Activated CD4-positive, alpha-beta T cell treated with anti-CD3 and anti-CD28 coated beads, Interleukin-2, amount 50 U/mL, for 48 hours (primary cell): ENCODE measurements at places on chromosomes 16 and 17.

GRCh38 chr16:49980166-49980565, 44.9 kb upstream of the CNEP1R1 start:
- DNase-seq: no peak

- DNase-seq: no peak
Observed at GRCh38 chr16:28491230-28491969, 474 bp downstream of the CLN3 start.

DNA sequence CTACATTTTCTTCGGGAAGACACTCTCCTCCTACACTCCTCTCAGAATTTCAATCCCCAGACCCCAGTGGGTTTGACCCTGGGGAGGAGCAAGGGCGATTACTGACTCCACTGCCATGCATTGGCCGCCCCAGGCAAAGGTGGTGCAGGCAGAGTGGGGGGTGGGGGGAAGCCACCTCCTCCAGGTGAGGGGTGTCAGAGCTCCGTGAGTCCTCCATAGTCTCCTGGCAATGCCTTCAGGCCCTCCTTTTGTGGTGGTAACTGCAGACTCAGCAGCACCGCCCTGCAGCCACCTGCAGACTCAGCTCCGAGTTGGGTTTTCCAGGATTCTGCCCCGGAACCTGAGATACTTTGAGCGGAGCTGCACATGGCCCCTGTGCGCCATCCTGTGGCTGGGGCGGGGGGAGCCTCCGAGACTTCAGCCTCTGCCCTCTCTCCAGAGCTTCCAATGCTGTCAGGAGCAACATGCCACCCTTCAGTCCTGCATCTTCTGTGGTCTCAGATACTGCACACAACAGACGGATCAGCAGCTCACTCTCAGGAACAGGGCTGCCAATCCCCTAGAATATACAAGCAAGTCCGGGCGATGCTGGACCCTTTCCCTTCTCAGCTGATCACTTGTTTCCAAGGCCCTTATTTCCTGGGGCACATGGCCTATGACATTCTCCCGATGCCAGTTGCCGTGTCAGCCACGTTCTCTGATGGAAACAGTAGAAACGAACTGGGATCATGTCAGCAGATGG, 2.4 kb upstream of the SLC47A2 start:
- no peak for DNase-seq

DNA sequence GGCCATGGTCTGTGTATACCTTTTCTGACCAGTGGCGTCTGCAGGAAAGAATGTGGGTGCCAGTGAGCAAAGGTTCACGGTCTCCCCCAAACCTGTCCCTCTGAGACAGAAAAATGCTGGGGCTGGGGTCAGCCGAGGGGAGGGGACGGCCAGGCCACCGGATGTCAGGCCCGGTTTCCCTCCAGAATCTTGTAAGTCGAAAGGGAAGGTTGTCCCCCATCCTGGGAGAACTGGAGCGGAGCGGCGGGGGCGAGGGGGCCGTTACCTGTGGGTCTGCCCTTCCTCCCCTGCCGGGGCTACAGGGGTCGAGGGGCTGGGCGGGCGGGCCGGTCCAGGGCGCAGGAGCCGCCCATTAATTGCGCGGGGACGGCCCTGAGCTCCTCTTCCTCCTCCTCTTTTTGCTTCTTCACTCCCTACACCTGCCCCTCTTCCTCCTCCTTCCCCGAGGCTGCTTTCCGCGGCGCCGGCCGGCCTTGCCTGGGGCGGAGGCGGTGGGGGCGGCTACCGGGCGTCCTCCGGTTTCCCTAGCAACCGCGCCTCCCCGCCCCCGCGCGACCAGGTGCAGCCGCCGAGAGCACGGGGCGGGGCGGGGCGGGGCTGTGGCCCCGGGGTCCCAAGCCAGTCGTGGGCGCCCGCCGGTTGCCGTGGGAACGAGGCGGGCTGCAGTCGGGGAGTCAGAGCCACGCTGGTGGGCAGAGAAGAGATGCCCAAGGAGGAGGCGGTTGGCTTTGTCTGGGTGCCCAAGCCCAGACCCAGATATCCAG, at the start of gene MARCHF10:
Gene MARCHF10, minus strand, starts transcription at position 503 of the 764 bp plus-strand sequence. CDS start 6,579 bp downstream, outside the sequence.
- DNase-seq: peak; percentile 27

- peak; percentile 55 for DNase-seq
Observed at GRCh38 chr16:49463529-49463928, 89.9 kb downstream of the C16orf78 start.

- DNase-seq: no peak
Observed at GRCh38 chr17:82838386-82839063, 1.3 kb downstream of the ZNF750 start.

DNA sequence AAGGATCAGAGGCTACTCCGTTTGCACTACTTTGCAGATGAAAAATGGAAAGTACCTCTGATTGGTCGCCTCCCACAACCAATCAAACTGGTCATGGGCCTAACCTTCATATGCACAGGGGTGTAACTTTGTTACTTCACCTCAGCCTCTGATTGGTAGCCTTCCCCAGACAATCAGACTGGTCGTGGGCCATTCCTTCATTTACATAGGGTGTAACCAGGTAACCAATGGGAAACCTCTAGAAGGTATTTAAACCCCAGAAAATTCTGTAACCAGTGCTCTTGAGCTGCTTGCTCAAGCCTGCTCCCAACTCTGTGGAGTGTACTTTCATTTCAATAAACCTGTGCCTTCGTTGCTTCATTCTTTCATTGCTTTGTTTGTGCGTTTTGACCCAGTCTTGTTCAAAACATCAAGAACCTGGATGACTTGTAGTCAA, 39.2 kb upstream of the USP22 start:
- DNase-seq: no peak

DNA sequence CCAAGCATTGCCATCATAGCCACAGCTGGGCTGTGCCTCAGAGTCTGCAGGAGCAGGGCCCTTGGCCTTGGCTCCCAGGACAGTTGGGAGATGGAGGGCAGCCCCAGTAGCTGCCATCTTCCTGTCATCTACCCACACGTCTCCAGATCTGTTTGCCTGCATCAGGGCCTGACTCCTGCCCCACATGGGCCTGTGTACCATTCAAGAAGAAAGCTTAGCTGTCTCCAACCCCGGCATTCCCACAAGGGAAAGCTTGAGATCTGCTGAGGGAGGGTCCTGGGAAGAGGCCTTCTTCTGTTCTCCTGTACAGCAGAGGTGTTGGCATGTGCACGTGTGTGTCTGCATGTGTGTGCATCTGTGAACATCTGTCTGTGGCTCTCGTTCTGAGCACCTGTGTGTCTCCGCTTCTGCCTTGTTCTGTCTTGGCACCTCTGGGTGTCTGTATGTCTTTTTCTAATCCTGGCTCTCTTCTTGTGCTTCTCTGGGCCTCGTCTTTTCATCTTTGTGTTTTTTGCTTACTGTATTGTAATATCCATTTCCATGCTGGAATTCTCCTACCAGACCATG, 122.2 kb downstream of the MRM1 start:
- DNase-seq: no peak

GRCh38 chr17:49564638-49565037, 11.0 kb upstream of the NXPH3 start:
- DNase-seq: no peak

- no peak for DNase-seq
Observed at GRCh38 chr17:68498479-68499326, 13.5 kb upstream of the PRKAR1A start.

- DNase-seq: no peak
Observed at GRCh38 chr16:57118461-57119084, 26.2 kb downstream of the CPNE2 start.

GRCh38 chr16:77304877-77305276, 105.7 kb downstream of the SYCE1L start:
- DNase-seq: no peak

DNA sequence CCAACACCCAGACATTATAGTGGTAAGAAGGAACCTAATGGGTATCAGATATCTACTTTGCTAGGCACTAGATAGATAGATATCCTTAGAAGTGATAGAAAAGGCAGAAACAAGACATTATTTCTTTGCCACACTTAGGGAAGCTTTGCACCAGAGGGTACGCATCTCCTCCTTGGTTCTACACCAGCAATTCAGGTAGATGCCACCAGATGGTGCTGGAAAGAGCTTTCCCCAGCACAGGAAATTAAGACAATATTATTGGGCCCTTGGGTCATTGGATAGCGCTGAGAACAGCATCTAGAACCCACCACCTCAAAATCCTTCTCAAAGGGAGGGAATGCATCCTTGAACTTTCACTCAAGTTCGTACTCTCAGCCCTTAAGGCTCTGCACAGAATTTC, 173.8 kb upstream of the CCL2 start:
- DNase-seq: no peak

DNA sequence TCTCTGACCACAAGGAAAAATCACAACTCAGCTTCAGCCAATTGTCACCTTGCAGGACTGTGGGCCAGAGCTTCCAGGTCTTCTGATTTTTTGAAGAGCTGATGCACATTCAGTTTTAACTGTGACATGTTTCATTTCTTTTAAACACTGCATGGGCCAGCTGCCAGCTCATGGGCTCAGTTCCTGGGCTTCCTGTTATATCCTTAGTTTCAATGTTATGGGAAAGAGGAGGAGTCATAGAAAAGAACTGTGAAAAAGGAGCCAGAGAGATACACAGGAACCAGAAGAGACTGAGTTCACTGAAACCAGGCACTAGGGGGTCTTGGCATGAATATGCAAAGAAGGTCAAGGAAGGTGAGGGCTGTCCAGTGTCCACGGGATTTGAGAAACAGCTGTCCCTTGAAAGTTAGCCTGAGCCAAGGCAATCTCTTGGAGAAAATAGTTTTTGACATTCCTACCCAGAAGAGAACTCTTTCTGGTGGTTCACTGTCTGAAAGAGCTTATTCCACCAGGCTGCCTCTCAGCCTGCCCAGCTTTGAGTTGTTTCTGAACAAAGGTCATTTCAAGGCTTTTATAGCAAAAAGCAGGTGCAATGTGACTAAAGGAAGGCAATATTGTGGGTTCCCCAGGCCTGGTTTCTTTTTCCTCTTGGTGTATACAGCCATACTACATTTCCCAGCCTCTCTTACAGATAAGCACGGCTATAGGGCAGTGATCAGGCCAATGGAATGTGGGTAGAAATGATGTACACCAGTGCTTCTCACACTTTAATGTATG, 10.5 kb downstream of the PDILT start:
- no peak for DNase-seq

GRCh38 chr16:23842137-23842600, 6.4 kb downstream of the PRKCB start:
- DNase-seq: peak; percentile 43

DNA sequence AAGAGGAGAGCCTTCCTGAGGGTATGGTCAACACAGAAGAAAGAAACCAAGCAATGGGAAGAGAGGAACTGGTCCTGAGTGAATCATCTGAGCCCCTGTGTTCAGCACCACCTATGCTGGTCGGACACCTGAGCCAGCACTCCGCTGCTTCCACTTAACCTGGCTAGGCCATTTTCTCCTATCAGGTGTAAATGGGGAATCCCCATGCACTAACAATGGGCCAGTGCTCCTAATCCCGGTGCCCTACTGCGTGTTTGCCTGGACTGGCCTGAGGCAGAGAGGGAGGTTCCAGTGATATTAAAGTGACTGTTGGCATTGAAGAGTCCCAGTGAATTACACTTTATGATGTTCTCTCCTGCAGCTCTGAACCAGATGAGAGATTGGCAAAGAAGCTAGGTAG, 34.4 kb upstream of the XYLT2 start:
- no peak for DNase-seq

DNA sequence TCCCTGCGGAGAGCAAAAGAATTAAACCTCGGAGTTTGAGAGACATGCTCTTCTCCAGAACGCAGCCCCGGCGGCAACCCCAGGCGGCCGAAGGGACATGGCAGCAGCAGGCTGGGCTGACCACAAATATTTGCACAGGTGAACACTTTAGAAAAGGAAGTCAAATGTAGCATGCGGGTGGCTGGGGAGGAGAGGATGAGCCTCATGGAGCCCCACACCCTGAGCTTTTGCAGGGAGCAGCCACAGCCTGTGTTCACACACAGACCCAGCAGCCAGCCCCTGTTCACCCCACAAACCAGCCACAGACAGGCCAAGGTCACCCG, 17.8 kb downstream of the HS3ST6 start:
- no peak for DNase-seq

DNA sequence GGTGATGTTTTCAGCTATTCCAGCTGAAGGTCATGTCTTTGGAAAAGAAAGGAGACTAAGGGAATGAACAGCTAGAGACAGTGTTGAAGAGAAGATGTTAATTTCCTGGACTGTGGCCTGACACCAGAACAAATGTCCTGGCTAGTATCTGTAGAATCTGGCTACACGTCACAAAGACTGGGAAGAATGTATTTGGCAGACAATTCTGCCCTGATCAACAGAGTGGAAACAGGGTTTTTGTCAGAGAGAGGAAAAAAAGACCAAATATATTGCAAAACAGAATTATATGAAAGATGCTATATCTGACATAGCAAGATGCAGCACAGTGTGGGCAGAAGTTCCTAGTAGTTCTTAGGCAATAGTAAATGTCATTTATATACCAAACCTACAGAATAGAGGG, 17.0 kb upstream of the ANKFN1 start:
- no peak for DNase-seq

DNA sequence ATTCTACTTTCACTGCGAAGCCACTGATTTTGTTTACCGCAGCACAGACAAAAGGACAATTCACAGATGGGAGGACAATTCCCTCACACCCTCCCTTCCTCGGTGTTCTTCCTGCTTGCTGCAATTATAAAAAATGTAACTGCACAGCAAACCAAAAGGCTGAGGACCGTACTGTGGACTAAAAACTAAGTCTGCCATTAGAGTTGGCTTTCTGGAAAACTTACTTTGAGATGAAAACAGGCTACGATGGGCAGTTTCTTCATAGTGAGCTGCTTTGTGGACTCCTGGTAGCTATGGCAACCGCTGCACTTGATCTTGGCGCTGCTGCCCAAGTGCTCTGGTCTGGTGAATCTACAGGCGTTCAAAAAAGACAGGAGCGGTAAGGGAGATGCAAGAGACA, 35.2 kb downstream of the USP22 start:
- no peak for DNase-seq

GRCh38 chr16:80466024-80466987, 74.5 kb upstream of the DYNLRB2 start:
- peak; percentile 65 for DNase-seq

- DNase-seq: no peak
Observed at GRCh38 chr16:79328402-79329165, 272.0 kb downstream of the MAF start.

- no peak for DNase-seq
Observed at GRCh38 chr17:47812146-47812920, 9.3 kb downstream of the OSBPL7 start.

DNA sequence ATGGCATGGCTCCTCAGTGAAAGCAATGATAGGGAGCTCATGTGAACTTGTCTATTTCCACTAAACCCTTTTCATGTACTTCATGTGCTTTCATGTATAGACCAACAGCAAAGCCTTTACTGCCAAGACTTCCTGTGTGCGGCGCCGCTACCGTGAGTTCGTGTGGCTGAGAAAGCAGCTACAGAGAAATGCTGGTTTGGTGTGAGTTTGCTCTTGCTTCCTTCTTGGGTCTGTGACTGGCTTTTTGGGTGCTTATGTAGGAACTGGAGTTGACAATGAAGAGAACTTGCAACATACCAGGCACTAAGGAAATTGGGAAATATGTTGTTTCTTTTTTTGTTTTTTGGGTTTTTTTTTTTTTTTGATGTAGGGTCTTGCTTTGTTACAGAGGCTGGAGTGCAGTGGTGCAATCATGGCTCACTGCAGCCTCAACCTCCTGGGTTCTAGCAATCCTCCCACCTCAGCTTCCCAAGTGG, 5.7 kb downstream of the SNX11 start:
- peak; percentile 22 for DNase-seq
